ENCODE measurements at places on chromosomes 16 and 17. TPM values are rescaled to one million over a fixed set of nuclear protein-coding genes. Genes with fewer than 3 reads are reported as not detected.

The PYDC1 gene
- polyA plus RNA-seq, result not detected

GRCh38 chr16:3718019-3718391 lies 681 bp upstream of the TRAP1 start:
- peaks cover 10% of the 10 kb centered on the region for H3K4me1 ChIP-seq
- DNase-seq, result no peak
- no peaks in the 10 kb centered on the region for H3K27me3 ChIP-seq
- peak overlapping the region; percentile 93 for H3K27ac ChIP-seq

The KRTAP4-1 gene
- polyA plus RNA-seq, result not detected

The TPSB2 gene
- not detected for polyA plus RNA-seq

The SEC14L1 gene
- 71.4 TPM for polyA plus RNA-seq

The PSMD11 gene
- 145 TPM for polyA plus RNA-seq

GRCh38 chr17:55409030-55409800 lies 12.4 kb downstream of the MMD start:
- H3K27me3 ChIP-seq, result no peaks in the 10 kb centered on the region
- no peak overlapping the region for H3K4me3 ChIP-seq
- peak overlapping the region; percentile 52 for H3K27ac ChIP-seq
- H3K4me1 ChIP-seq, result peaks cover 22% of the 10 kb centered on the region
- no peaks in the 10 kb centered on the region for H3K36me3 ChIP-seq

- H3K4me1 ChIP-seq, result no peaks in the 10 kb centered on the region
- no peak overlapping the region for H3K27ac ChIP-seq
- no peaks in the 10 kb centered on the region for H3K27me3 ChIP-seq
- DNase-seq, result no peak
- no peaks in the 10 kb centered on the region for H3K36me3 ChIP-seq
Measured at GRCh38 chr17:9893411-9894012, 11.6 kb downstream of the RCVRN start.

- no peak for DNase-seq
- H3K27me3 ChIP-seq, result no peaks in the 10 kb centered on the region
- H3K4me1 ChIP-seq, result no peaks in the 10 kb centered on the region
Measured at GRCh38 chr16:81307770-81308169, 7.0 kb upstream of the GAN start.

- H3K27me3 ChIP-seq, result no peaks in the 10 kb centered on the region
- H3K4me1 ChIP-seq, result no peaks in the 10 kb centered on the region
- H3K27ac ChIP-seq, result no peak overlapping the region
- DNase-seq, result no peak
- no peak overlapping the region for H3K4me3 ChIP-seq
Measured at GRCh38 chr16:58317608-58318152, 22.9 kb upstream of the PRSS54 start.

DNA sequence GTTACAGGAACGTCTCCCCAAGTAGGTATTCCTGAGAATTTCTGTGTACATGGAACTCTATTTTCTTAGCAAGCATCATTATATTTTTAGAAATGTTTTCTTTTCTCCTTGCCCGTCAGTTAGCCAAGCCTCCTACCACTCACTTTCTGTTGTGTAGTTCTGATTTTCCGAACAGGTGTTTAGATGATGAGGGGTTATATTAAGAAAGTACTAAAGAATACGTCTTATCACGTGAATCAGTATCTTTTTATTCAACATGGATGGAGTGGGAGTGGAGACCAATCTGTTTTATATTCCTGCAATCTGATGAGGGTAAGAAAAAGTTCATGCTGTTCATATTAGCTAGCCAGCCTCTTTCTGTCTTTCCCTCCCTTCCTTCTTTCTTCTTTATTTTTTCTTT lies 29.4 kb downstream of the MSI2 start:
- H3K36me3 ChIP-seq, result no peaks in the 10 kb centered on the region
- no peaks in the 10 kb centered on the region for H3K27me3 ChIP-seq
- peak overlapping the region; percentile 18 for H3K27ac ChIP-seq
- peaks cover 20% of the 10 kb centered on the region for H3K4me1 ChIP-seq
- no peak for DNase-seq

- peaks cover 5% of the 10 kb centered on the region for H3K4me1 ChIP-seq
- H3K4me3 ChIP-seq, result no peak overlapping the region
- H3K27me3 ChIP-seq, result no peaks in the 10 kb centered on the region
- no peak overlapping the region for H3K27ac ChIP-seq
Measured at GRCh38 chr17:7323731-7324437, 5.3 kb downstream of the NEURL4 start.

DNA sequence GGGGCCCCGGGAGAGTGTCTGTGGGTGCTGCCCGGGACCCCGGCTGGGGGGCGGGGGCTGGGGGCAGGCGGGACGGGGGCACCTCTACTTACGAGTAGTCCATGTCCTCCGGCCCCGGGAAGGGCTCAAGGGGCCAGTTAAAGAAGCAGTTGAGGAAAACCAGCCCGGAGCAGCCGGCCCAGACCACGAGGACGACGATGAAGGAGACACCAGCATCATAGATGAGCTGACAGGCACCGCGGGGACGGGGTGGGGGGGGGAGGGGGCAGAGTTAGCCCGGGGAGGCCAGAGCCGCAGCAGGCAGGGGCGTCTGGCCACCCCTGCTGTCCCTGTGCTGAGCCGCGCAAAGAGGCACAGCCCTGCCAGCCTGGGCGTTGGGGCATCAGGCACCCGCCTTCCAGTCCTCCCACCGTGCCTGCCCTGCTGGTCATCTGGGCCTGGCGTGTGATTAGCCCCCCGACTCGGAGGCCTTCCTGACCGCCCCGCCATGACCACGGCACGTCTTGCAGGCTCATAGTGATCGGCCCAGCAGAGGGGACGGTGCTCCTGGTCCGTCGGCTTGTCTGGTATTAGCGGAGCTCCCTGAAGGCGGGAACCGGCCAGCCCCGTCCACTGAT lies 29.0 kb upstream of the PITPNA start:
- no peaks in the 10 kb centered on the region for H3K27me3 ChIP-seq
- DNase-seq, result peak; percentile 7
- no peak overlapping the region for H3K27ac ChIP-seq
- no peaks in the 10 kb centered on the region for H3K36me3 ChIP-seq
- H3K4me1 ChIP-seq, result peaks cover 47% of the 10 kb centered on the region
- H3K4me3 ChIP-seq, result no peak overlapping the region

All from hepatocyte (in vitro differentiated cells).